ENCODE measurements at places on chromosomes 6 and 20.

- DNase-seq: no peak
Measured at GRCh38 chr20:25280051-25280573, 32.2 kb downstream of the PYGB start.

DNA sequence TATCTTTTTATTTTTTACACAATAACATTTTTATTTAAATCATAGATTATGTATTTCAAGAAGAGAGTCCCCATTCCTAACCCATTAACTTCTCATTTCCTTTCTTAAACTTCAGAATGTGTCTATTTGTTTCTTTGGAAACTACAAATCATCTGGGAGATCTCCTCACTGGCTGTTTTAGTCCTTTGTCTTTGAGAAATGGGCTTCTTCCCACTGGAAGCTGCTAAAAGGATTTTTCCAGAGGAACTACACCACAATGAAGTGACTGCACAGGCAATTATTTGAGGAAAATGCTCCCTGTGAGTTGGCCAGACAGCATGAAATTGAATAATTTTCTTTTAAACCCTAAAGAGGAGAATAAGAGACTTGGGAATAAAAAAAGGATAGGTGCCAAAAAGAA, 119.1 kb downstream of the TENT5A start:
- DNase-seq: no peak

- DNase-seq: no peak
Measured at GRCh38 chr6:39260456-39260855, 31.2 kb upstream of the KCNK5 start.

DNA sequence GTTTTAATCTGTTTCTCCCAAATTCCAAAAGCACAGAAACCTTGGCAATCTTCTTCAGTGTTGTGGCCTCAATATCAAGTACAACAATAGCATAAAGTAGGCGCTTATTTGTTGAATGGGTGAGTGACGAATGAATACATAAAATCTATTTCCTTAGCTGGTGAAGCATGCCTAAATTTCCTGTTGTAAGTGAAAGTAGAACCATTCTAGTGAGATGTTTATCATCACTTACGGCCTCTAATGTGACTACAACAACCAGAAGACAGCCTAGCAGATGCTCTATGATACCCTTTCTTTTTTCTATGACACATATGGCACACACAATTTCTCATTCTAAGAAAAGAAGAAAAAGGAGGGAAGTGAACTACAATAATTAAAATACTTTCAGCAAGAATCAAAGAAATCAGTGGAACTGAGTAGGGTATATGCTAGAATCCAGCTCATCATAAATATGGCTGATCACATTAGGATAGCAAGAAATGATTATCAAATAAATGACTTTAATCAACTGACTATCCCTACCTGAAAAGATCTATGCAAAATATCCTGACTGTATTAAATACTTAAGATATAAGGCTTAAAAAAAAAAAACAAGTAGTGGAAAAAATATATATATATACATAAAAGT, 67.4 kb downstream of the BTBD9 start:
- DNase-seq: no peak

DNA sequence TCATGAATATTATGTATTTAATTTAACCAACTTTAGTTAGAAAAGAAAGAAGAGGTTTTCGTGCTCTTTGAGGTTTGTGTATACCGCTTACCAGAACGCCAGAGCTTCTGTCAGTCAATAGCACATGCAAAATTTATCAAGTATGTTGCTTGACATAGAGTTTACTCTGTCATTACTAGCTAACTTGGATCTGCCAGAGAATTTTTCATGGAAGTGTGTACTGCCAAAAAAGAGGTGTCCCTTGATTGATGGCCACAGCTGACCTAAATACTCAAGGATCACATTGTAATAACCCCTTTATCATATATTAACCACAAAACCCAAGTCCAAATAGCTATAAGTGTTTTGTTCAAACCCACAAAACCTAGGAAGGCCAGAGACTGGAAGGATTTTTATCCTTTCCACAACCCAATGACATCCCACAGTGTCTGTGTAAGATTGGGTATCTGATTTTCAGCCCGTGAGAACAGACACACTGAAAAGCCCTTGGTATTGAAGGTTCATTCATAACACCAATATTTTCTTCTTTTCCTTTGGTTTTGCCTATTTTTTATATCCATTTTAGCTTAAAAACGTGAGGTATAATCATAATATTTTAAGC, 194.0 kb upstream of the EYA4 start:
- no peak for DNase-seq

GRCh38 chr20:46057856-46058598, 29.0 kb downstream of the SLC12A5 start:
- no peak for DNase-seq

DNA sequence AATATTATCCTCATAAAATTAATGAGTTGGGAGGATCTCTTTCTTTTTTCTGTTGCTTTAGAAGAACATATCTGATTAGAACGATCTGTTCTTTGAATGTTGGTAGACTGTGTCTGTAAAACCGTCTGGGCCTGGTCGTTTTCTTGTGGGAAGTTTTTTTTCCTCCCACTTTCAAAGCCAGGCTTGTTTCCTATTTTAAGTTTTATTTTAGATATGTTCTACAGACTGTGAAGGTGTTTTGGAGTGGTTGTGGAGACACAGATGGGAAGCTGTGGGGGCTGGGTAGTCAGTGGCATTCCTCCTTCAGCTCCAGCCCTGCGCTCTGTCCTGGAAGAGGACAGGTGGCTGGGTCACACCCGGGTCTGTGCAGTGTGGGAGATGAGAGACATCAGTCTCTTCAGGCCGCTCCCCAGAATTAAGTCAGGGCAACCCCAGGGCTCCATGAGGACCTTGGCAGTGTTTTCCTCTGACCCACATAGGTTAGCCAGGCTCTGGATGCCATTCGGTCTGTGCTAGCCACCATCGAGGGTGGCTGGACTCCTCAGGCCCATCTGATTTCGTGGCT, 92.0 kb upstream of the SCP2D1 start:
- DNase-seq: no peak

DNA sequence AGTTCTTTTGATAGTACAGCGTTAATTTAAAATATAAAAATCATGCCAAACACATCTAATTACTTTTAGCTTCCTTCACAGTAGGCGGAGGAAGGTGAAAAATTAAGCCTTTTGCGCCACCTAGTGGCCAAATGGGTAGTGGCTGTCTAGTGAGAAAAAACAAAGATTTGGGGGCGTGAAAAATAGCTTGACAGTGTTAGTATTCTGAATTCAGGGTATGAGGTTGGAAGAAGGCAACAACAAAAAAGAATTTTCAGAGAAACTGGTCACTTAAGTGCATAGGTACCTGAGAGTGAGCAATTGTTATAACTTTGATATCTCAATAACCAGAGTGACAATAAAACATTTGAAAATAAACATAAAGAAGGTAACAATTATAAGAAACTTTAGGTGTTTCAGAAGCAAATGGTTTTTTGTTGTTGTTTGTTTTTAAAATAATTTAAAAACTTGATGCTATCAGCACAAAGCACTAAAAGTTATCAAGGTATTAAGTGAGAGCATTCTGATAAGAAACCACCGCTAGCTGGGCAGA, 14.3 kb downstream of the PSMB9 start:
- peak; percentile 87 for DNase-seq

DNA sequence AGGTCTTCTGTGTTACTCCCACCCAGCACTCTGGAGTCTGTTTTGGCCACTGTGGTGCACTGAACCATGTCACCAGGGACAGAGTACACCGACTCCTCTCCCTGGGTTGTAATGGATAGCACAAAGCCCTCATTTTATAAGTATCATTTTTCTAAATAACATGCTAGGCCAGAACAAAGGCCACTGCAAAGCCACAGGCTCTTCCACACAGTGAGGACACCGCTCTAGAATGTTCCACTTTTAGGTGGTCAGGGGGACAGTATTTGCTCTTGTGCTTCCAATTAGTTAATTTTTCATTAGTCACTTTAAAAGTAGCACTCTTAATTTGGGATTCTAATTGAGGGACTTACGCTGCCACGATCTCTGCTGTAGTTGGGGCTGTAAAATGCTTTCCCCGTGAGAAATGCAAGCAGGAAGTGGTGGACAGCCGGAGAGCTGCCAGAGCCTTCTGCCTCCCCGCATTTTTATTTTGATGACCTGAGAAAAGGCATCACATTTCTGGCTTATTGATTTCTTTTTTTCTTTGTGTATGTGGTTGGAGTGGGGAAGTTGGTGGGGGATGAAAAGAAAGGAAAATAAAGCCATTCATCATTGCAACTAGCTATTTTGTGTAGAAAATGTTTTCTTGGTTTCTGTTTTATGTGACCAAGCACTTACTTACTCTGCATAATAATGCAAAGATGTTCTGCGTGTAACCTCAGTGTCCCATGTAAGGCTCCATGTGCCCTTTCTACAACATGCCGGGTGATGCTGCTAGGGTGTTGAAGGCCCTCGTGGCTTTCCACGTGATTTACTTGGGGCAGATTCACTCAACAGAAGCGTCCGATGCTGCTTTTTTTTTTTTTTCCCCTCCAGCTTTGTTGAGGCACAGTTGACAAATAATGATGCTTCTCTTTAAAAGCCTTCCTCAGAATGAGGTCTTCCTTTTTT, 195.9 kb downstream of the SASH1 start:
- DNase-seq: no peak

- no peak for DNase-seq
Measured at GRCh38 chr6:158475344-158476302, 84.3 kb upstream of the TMEM181 start.

- no peak for DNase-seq
Measured at GRCh38 chr20:10217721-10218410, 764 bp upstream of the SNAP25 start.

GRCh38 chr20:44204156-44204831, 6.3 kb downstream of the OSER1 start:
- no peak for DNase-seq

DNA sequence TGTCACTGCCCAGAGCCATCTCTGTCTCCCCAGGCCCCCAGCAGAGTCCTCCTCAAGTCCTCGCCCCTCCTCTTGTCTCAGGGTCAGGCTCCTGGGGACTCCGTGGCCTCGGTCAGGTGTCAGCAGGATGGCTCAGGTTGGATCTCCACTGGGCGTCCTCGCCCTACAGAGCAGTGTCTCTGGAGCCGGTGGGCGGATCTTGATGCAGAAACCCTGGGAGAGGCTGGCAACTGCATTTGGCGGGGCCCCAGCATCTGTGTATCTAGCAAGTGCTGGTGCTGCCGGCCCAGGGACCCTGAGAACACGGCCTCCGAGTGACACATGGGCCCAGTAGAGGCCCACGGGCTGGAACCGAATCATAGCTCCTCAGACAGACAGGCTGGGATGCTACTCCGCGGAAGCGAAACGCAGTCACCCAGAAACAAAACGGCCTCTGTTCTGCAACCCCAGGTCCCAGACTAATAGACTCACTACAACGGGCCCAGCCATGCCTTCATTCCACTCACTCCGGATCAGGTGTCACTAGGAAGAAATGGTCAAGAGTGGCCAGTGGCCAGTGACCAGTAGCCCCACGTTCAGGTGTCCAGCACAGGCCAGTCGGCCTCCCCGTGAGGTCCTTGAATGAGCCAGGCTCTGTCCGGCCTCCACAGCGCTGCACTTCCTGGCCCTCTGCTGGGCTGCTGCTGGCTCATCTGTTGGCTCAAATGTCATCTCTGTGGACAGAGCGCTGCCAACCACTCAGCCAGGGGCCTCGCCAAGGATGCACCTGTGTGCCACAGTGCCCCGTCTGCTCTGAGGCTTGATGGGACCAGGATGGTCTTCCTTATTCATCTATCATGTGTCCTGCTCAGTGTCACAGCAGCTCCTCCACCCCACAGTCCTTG, 12.6 kb upstream of the FRMD1 start:
- DNase-seq: no peak

DNA sequence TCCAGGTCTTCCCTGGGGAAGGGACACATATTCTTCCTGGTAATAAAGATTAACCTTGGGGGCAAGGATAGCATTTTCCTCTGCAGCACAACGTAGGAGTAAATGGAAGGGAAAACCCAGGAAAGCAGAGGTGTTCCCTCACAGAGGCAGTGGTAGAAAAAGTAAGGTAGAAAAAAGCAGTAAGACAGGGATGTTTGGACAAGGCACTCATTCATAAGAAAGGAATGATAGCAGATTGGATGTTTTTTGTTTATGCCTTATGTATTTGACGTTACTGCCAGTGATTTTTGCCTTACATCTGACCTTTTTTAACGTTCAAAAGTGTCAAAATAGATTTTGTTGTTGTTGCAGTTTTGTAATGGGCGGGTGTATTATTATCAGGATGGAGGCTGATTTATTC, 395.0 kb downstream of the CDKAL1 start:
- DNase-seq: no peak

GRCh38 chr6:36947570-36948351, 6.8 kb upstream of the PI16 start:
- DNase-seq: no peak

DNA sequence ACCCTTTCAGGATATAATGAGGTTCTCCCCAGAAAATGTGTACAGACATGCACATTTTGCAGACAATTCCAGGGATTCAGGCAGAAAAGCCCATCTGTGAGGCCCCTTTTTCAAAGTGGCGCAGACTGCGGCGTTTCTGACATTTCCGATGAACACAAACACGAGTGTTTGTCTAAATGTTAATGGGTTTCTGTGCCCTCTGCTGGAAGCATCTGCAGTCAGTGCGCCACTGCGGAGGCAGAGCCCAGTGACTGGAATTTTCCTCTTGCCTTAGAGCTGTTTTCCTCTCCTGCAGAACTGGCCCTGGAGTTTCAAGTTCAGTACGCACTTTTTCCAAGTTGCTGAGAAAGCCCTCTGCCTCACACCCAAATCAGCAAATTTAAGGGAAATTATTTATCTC, 15.3 kb downstream of the ANKRD60 start:
- DNase-seq: no peak

- no peak for DNase-seq
Measured at GRCh38 chr20:59160389-59161115, 3.1 kb upstream of the ZNF831 start.

GRCh38 chr6:68657374-68658139, 22.5 kb downstream of the ADGRB3 start:
- no peak for DNase-seq

- no peak for DNase-seq
Measured at GRCh38 chr20:36606158-36607066, 833 bp downstream of the RAB5IF start.

GRCh38 chr20:22566876-22567658, 17.3 kb downstream of the FOXA2 start:
- no peak for DNase-seq

DNA sequence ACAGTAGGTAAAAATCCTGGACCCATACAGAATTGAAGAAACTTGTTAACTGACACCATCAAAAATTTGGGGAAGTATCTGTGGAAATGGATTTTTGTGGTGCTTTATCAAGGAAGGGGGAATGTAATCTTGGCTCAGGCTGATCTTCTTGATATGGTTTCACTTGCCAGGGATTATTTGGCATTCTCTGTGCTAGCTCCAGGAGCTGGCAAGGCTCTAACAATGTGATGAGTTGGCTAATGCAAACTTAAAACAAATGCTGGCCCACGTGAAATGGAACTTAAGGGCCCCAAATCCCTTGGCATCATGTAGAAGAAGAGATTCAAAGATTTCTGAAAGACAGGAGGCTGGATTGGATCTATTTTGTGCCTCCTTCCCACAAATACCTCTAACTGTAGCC, 13.1 kb downstream of the KCNS1 start:
- no peak for DNase-seq

GRCh38 chr6:6803180-6803977, 214.9 kb downstream of the LY86 start:
- DNase-seq: no peak

GRCh38 chr6:31572041-31572911, at the start of gene LTA:
Gene LTA (plus strand): TSS chr6:31572289. CDS start chr6:31572743, 454 bp downstream.
- no peak for DNase-seq

GRCh38 chr6:63121166-63121565, 90.1 kb upstream of the FKBP1C start:
- DNase-seq: no peak

- no peak for DNase-seq
Measured at GRCh38 chr6:72530152-72530551, 91.7 kb upstream of the KCNQ5 start.

GRCh38 chr6:127458222-127458621, 967 bp downstream of the KIAA0408 start:
- DNase-seq: no peak

Data from stimulated activated CD8-positive, alpha-beta memory T cell treated with anti-CD3 and anti-CD28 coated beads, Interleukin-15, amount 100 ng/mL, for 1 hour (primary cell).